ENCODE measurements at places on chromosomes 2 and 18. TPM values are rescaled to one million over a fixed set of nuclear protein-coding genes. Genes with fewer than 3 reads are reported as not detected.

Gene SLC5A7
- total RNA-seq, result not detected

Gene SPATA3
- not detected for total RNA-seq

Gene TUBA3D
- not detected for total RNA-seq

Gene RAMP1
- total RNA-seq, result 19.2 TPM

Gene TRIM43
- not detected for total RNA-seq

Gene WDR43
- total RNA-seq, result 300 TPM

Gene DSC3
- total RNA-seq, result under 0.01 TPM

Gene NR4A2
- 2.8 TPM for total RNA-seq
